Fibroblast of the aortic adventitia (primary cell): ENCODE measurements at places on chromosomes 3 and 15. TPM values are rescaled to one million over a fixed set of nuclear protein-coding genes. Genes with fewer than 3 reads are reported as not detected.

DNA sequence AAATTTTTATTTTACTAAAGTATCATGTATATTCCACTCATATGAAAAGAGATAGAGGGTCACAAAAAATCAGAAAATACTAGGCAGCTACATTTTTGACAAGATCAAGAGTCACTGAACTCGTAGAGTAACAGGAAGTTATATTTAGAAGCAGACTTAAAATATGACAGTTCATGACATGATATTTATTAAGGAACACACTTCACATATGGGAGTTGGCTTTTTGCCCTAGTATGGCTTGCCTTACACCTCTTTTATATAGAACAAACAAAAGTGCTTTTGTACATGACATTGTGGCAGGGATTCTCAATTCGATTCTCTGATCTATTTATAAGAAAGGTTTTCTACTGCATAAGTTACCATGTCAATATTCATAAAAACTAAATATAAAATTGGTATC, 80.1 kb upstream of the GBE1 start:
- no peak for DNase-seq

DNA sequence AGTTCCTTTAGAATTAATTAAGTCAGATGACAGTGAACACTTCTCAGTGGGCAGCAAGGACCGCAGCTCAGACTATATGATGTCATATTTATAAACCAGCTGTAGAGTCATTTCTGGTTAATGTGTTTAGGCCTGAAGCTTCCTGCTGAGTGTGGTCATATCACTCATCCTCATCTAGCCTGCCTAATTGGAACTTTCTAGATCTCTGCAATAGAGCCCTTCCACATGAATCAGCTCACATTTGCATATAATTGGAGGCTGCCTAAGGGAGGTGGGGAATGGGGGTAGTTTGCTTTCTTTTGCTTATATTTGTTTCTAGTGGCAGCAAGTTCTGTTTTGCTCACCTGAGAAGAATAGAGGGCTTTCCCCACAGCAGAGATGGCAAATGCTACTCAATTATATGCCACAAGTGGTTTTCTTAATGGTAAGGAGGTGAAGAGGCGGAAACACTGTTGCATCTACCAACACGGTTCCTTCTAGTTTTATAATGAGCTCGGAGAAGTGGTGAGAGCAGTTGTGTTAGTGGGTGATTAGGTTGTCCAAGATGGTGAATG, 148.1 kb downstream of the KLHL25 start:
- no peak for DNase-seq

DNA sequence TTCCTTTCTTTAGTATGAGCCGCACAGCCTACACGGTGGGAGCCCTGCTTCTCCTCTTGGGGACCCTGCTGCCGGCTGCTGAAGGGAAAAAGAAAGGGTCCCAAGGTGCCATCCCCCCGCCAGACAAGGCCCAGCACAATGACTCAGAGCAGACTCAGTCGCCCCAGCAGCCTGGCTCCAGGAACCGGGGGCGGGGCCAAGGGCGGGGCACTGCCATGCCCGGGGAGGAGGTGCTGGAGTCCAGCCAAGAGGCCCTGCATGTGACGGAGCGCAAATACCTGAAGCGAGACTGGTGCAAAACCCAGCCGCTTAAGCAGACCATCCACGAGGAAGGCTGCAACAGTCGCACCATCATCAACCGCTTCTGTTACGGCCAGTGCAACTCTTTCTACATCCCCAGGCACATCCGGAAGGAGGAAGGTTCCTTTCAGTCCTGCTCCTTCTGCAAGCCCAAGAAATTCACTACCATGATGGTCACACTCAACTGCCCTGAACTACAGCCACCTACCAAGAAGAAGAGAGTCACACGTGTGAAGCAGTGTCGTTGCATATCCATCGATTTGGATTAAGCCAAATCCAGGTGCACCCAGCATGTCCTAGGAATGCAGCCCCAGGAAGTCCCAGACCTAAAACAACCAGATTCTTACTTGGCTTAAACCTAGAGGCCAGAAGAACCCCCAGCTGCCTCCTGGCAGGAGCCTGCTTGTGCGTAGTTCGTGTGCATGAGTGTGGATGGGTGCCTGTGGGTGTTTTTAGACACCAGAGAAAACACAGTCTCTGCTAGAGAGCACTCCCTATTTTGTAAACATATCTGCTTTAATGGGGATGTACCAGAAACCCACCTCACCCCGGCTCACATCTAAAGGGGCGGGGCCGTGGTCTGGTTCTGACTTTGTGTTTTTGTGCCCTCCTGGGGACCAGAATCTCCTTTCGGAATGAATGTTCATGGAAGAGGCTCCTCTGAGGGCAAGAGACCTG, 13.2 kb downstream of the GREM1 start:
- DNase-seq: no peak

- DNase-seq: no peak
These were observed 219.5 kb upstream of the MDFIC2 start for GRCh38 chr3:70531838-70532489.

DNA sequence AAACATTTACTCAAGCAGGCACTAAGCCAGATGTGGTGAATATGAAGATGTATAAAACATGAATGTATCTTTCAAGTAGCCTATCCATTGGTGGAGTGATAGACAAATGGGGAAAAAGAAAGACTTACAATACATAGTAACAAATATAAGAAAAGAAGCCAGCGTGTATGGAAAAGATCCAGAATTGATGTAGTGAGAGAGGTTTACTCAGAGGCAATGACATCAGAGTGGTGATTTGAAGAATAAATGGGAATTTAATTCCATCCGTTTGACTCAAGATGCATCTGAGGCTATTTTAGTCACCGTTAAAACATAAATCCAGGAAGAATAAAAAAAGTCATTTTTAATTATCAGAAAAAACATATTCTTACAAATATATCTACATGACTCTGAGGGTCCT, 162.6 kb downstream of the IL1RAP start:
- DNase-seq: peak; percentile 48

GRCh38 chr3:188754267-188754666, 417.5 kb upstream of the TPRG1 start:
- DNase-seq: no peak

- DNase-seq: no peak
These were observed 495.0 kb upstream of the RGMA start for GRCh38 chr15:93583968-93584367.

DNA sequence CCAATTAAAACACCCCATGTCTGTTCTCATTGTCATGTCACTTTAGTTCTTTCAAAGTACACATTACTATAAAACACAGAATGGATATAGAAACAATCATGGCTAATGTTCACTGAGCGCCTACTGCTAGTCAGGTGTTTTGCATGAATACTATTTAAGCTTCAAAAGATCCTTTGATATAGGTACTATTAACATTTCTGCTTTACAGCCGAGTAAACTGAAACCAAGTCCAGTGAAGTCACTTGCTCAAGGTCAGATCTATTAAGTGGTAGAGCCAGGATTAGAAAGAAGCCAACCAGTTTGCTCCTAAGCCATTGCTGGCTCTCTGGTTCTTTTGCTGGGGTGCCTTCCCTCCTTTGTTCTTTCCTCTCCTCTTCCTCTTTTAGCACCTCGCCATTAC, 32.4 kb upstream of the NMNAT3 start:
- no peak for DNase-seq

GRCh38 chr3:49456466-49456865, 13.6 kb upstream of the DAG1 start:
- DNase-seq: peak; percentile 56

- no peak for DNase-seq
These were observed 102.4 kb downstream of the FMN1 start for GRCh38 chr15:33091983-33092693.

DNA sequence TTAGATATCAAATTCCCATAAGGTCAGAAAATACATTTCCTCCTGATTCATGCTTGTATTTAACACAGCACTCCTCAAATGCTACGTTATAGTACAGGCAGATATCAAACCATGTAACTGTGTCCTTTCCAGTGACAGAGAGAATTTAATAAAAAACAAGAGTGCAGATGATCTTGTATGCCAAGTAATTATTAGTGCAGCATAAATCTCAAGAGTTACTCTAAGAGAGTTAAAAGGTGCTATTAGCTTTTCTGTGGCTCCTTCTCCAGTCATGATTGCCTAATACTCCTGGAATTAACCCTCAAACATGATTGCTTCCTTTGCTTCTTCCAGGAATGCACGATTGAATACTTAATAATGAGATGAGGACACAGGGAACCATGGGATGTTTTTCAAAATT, 413.0 kb upstream of the DPH6 start:
- DNase-seq: no peak

GRCh38 chr3:187870360-187871203, 125.3 kb upstream of the BCL6 start:
- no peak for DNase-seq

DNA sequence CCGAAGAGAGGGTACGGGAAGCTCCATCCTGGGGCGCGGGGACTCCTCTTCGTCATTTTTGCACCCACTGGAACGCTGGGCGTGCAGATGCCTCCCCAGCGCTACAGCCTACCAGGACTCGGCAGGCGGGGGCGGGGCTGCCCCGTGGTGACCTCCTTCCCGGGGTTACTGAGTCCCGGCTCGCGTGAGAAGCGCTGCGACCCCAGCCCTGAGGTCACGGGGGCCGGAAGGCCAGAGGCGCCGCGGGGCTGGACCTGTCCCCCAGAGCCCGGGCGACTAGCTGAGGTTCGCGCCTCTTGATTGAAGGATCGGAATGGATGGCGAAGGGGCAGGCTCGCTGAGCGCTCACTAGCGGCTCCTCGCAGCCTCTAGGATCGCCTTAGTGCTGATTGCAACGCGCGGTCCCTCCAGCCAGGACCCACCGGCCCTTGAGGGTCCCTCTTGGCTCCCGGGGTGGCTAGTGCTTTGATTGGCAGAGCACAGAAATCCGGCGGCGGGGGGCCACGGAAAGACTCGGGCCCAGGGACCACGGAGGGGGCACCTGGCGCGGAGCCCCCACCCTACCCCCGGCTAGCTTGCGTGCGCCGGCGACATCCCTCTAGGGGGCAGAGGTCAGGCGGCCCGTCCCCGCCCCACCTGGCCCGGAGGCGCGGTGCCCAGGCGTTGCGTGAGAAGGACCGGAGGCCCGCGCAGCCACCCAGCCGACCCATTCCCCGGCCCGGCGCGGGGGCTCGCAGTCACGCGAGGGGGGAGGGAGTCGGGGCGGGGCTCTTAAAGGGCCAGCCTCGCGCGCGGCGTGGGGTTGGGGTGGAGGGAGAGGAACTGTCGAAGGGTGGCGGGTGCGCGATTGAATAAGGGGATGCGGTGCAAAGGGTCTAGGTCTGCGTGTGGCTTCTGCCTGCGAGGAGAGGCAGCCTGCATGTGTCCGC, 781 bp upstream of the CYP1A1 start:
- DNase-seq: peak; percentile 25

GRCh38 chr3:132343018-132343612, 25.9 kb downstream of the ACP3 start:
- DNase-seq: peak; percentile 82

DNA sequence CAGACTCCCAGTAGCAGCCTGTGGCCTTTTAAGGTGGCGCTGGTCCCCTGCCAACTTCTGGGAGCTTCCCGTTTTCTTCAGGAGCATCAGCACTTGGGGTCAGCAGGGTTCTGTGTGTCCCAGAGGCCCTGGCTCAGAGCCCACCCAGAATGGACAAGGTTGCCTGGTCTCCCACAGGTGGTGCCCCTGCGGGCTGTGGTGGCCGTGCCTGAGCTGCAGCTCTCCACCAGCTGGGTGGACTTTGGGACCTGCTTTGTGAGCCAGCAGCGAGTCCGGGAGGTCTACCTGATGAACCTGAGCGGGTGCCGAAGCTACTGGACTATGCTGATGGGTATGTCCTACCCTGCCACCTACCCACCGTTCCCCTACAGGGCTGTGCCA, 15.5 kb downstream of the ACAA1 start:
- no peak for DNase-seq

DNA sequence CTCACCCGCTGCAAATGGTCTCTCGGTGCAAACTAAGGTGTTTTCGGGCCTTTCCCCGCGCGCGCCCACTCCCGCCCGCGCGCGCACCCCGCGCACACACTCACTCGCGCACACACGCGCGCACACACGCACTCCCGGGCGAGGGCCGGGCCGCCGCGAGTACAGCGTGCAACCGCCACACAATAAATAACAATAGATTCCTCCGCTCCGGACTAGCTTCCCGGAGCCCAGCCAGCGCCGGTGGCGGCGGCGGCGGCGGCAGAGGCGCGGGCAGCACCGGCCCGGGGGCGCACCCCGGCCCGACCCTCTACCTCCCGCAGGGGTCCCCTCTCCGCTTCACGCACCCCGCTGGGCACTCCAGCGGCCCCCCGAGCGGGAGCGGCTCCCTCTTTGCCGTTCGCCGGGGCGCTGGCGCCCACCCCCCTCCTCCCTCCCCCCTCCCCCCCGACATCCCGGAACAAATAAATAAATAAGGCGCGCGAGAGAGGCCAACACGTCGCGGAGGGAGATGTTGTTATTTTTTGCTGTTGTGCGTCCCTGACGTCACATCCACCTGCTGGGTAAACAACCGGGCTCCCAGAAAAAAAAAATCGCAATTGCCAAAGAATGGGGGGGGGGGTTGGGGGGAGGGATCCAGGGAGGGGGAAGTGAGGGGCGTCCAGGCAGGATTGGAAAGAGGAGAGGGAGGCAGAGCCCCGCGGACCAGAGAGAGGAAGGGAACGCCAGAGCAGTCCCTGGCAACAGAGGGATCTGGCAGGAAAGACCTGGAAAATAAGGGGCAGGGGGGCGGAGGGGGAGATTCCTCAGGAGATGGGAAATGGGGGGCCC, at the start of gene FOXP1:
TSS of gene FOXP1 (minus strand) at position 163 of the 828 bp plus-strand sequence. CDS start 385,347 bp downstream, outside the sequence.
- peak; percentile 70 for DNase-seq

GRCh38 chr3:134073583-134073945, 43.8 kb upstream of the SLCO2A1 start:
- no peak for DNase-seq

- no peak for DNase-seq
These were observed 4.8 kb downstream of the SACM1L start for GRCh38 chr3:45693941-45694521.

GRCh38 chr3:11400213-11400612, 128.0 kb downstream of the ATG7 start:
- DNase-seq: no peak

GRCh38 chr15:70562906-70563305, 200.5 kb downstream of the UACA start:
- DNase-seq: no peak

DNA sequence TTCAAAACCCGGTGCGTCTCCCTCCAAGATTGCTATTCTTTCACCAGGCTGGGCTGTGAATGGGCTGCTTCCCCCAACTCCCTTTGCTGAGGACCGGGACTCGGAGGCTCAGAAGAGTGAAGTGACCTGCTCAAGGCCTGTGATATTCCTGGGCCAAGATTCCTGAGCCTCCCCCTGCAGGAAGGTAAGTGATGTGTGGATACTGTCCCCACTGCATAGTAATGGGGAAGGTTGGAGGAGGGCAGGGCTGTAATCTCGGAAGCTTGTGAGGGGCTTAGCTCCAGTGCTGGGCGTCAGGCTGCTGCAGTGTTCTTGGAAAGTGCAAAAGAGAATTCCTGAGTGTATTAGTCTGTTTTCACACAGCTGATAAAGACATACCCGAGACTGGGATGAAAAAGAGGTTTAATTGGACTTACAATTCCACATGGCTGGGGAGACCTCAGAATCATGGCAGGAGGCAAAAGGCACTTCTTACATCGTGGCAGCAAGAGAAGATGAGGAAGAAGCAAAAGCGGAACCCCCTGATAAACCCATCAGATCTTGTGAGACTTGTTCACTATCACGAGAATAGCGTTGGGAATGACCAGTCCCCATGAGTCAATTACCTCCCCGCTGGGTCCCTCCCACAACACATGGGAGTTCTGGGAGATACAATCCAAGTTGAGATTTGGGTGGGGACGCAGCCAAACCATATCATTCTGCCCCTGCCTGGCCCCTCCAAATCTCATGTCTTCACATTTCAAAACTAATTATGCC, 67.6 kb downstream of the EFCAB12 start:
- DNase-seq: no peak

The LRRC2 gene
- 7.9 and 10.1 TPM in 2 replicates for total RNA-seq

The PLOD2 gene
- total RNA-seq: 46.1 and 114 TPM in 2 replicates

The TNIK gene
- total RNA-seq: 21.5 and 24.2 TPM in 2 replicates

The APBA2 gene
- total RNA-seq: 1.8 and 4.3 TPM in 2 replicates

The C3orf70 gene
- 0.16 and 1.1 TPM in 2 replicates for total RNA-seq

The MPI gene
- total RNA-seq: 39.7 and 48.3 TPM in 2 replicates
